Activated T-cell treated with anti-CD3 and anti-CD28 coated beads for 24 hours (primary cell): ENCODE measurements at places on chromosomes 16 and 17.

- DNase-seq: no peak
These were observed 162.2 kb upstream of the ZNF267 start for GRCh38 chr16:31711344-31711845.

DNA sequence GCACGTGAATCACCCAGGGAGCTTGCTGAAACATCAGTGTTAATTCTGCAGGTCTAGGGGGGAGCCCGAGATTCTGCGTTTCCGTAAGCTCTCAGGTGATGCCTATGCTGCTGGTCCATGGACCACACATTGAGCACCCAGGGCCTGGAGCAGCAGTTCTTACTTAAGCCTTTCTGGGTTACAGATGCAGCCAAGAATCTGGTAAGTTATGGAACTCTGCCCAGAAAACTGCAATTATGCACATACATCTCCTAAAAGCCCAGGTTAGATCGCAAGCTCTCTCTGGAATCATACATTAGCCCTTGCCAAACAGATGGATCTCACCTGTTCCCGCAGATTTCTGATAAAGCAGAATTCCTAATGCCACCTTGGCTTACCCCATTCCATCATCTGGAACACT, 265.9 kb upstream of the SALL1 start:
- no peak for DNase-seq

DNA sequence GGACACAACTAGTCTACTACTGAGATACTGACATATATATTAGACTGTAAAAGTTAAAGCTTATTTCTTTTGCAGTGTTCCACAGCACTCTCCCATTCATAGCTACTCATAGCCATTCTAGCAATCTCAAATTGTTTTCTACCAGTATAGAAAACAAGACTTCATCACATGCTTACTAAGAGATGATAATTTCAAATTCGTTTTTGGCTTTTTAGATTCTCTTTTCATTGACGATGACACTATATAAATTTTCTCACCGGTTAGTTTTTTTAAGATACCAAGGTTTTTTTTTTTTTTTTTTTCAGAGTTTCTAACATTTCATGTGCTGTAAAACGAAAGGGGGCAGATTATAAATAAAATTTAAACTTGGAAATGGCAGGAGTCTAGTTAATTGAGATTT, 17.9 kb downstream of the IKZF3 start:
- DNase-seq: no peak

- DNase-seq: no peak
These were observed 217.6 kb upstream of the KCNJ16 start for GRCh38 chr17:69857412-69857835.

DNA sequence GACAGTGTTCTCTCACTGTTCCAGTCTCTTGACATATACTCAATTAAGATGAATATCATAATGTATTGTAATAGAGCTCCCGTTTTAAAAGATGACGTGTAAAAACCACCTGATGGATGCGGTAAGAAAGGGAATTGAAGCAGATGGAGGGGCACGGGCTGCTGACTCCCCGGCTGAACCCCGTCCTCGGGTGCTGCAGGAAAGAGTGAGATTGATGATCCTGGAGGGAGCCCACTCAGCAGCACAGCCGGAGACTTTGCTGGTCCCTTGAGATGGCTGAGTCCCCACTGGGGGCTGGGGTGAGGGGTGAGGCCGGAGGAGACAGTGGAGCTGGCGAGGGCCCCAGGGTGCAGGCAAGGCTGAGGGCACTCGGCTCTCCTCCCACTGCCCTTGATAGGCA, 217.4 kb downstream of the RPTOR start:
- DNase-seq: no peak

GRCh38 chr17:64687961-64688360, 25.9 kb upstream of the SMURF2 start:
- no peak for DNase-seq

DNA sequence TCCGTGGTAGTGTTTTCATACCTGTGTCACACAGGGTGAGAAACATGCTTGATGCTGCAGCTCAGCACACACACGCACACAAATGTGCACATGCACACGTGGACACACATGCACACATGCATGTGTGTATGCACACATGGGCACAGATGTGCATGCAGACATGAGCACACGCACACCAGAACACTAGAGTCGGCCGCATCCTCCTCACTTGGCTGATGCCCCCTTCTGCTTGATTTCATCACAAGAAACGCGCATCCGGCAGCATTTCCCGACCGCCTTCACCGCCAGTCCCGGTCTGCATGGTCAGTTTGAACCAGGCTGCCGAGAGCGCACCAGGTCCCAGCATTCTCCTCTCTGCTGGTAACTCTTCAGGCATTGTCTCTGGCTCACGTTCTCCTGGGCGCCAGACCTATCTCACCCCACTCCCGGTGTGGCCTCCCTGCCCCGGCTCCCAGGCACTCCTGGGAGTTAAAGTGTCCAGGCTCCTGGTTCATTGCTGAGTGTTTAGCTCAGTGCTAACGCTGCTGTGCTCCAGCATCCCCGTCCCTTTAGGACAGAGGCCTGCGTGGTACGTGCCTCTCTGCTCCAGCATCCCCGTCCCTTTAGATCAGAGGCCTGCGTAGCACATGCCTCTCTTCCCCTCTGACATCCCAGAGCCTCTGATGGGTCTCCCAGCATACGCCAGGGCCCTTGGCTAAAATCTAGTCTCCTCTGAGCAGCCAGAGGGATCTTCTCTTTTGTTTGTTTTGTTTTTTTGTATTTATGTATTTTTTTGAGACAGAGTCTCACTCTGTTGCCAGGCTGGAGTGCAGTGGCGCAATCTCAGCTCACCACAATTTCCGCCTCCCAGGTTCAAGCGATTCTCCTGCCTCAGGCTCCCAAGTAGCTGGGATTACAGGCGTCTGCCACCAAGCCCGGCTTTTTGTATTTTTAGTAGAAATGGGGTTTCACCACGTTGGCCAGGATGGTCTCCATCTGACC, 16.0 kb downstream of the BAIAP2 start:
- DNase-seq: no peak

GRCh38 chr17:48646183-48647102, 20.3 kb upstream of the HOXB9 start:
- no peak for DNase-seq

DNA sequence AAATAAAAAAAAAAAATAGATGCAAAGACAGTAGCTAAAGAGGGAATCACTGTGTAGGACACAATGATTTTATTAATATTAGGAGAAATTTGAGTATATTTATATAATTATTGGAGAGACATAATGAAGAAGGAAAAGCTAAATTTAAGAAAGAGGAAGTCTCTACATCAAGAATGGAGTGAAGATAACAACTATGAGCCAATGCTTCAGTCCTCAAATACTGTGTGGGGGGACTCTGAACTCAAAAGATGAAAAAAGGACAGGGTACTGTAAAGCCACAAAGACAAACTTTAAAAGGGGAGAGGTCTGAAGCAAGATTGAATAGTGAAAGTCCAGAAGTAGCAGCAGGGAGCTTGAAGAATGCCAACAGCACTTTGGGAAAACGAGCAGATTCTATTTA, 44.7 kb downstream of the SKAP1 start:
- no peak for DNase-seq

- no peak for DNase-seq
These were observed 658 bp upstream of the DUSP3 start for GRCh38 chr17:43779145-43780125.

DNA sequence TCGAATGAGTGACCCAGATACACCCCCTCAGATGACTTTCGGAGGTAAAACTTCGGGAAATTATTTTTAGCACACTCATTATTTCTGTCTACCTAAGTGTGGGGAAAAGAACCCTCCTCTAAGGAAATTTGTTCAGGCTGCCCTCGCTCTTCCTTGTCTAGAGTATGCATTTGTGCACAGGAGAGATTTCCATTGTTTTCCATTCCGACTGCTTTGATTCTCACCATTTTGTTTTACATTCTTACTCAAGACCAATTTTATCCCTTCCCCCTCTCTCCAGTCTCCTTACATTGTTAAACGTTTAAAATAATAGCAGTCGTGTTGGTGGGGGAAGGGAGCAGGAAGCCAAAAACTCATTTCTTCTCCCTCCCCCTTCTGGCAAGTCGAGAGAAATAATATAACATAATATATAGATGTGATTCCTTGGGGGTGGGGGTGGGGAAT, 1.5 kb upstream of the CHD3 start:
- no peak for DNase-seq

DNA sequence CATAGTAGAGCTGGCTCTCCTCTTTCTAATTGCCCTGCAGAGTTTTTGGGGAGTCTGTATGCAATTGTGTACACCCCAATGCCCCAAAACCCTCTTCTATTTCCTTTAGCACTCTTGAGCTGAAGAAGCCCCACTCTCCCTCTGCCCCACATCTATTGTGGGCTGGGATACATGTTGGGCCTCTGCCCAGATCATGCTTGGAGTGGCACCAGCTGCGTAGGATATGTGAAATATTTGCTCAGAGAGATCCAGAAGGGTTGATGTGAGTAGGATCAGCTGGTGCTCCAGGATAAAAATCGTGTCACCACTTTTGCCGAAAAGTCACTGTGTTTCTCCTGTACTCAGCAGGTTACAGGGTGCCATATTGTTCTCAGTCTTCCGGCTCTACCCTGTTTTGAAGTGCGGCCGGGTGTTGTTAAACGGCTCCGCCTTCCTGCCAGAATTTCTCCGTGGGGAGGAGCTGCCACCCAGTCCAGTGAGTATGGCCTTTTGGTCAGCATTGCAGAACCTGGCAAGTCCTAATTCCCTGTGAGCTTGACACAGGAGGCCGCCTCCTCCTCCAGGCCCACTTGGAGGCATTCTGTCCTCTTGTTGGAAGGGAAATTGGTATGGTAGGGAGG, 664.5 kb downstream of the WWOX start:
- no peak for DNase-seq

- DNase-seq: no peak
These were observed 188.8 kb downstream of the RAB11FIP4 start for GRCh38 chr17:31580316-31580705.
